Bone marrow (tissue), 2 donors: ENCODE measurements at places on chromosomes 2 and 18.

DNA sequence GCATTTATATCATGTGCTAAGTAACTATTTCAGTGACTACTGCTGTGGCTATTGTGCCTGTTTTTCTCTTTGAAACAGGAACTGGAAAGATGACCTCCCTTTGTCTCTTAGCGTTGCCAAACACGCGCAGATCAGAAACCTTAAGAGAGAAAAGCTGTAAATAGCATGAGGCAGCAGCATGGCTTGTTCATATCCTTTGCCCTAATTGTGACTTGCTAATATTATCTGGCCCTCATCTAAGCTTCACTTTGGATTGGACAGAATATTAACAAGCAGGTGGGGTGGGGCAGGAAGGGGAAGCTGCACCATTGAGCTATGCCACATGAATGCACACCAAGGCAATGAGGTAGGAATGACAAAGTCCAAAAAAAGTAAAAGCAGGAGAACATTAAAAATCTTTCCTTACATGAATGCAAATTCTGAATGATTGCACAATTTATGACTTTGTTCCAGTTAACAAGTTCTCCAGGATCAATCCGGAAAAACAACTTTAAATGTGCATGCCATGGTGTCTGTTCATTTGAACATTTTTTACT, 128.4 kb downstream of the IRS1 start:
- DNase-seq: no peak

GRCh38 chr2:36395866-36396265, 40.3 kb downstream of the CRIM1 start:
- no peak for DNase-seq

GRCh38 chr2:222261504-222261903, 37.3 kb downstream of the PAX3 start:
- no peak for DNase-seq

- no peak for DNase-seq
These were observed 83.9 kb downstream of the PDK1 start for GRCh38 chr2:172639823-172640222.

DNA sequence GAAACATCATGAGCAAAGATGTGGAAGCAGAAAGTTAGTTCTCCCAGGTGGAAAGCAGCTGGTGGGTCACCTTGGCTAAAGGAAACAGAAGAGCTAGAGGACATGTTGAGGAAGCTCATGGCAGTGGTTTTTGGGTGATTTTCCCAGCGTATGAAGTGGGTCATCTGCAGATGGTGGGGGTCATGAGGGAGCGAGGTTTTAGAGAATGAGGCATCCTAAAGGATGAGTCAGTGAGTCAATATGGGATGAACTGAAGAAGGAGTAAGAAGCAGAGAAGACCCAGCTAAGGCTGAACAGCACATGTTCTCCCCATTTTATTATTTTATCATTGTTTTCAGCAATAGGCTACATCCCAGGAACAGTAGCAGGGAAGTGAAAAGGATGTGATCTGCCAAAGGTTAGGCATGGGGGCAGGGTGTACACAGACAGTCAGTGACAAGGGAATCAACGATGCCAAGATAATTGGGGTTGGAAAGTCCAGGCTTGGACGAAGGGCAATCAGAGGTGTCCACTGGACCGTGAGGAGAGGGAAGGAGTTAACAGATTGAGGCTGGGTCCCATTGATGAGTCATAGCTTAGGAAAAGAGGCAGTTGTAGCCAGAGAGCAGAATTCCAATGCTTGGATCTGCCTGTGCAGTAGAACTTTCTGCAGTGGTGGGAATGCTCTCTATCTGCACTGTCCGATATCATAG, 289.3 kb upstream of the RAB12 start:
- no peak for DNase-seq
